ENCODE measurements at places on chromosomes 3 and 15.

DNA sequence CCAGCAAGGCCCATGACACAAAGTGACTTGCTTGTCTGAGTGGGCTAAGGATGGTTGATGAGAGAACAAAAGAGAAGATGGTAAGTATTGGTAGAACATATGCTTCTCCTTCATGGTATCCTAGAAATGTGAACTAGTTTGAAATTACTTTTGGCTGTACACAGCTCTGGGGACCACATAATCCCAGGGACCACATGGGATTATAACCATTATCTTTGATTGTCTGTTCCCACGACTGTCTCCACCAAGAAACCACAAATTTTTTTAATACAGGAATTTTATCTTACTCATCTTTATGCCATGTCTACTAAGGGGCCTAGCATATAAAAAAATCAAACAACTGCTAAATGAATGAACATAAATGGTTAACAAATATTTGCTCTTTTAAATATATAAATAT is 155.3 kb upstream of the PRICKLE2 start:
- DNase-seq = no peak

DNA sequence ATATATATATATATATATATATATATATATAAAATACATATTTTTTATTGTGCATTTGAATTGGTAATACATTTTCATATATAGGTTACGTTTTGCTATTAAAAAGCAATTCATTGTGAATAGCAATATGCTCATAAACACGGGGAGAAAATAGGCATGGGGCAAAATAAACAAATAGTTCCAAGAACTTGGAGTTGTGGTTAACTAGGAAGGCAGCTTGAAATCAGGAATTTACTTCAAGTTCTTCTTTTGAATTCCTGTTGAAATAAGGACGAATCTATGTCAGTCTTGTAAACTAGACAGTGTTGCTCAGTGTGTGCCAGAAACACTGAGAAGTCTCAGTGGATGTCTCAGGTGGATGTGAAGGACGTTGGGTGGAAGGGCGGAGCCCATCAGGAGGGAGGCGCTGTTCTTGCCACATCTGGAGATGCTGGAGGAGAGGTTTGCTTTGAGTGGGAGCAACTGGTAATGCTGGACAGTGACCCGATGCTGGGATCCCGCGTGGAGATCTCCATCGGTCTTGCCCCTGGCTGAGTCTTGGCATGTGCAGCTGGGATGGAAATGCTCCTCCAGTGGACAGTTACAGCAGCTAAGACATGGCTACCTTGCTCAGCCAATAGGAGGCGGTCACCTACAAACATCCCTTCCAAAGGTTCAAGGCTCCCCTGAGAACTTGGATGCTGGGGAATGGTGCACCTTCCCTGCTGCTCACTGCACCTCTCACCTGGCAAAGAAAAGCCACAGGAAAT is 2.5 kb downstream of the IL16 start:
- DNase-seq = no peak

DNA sequence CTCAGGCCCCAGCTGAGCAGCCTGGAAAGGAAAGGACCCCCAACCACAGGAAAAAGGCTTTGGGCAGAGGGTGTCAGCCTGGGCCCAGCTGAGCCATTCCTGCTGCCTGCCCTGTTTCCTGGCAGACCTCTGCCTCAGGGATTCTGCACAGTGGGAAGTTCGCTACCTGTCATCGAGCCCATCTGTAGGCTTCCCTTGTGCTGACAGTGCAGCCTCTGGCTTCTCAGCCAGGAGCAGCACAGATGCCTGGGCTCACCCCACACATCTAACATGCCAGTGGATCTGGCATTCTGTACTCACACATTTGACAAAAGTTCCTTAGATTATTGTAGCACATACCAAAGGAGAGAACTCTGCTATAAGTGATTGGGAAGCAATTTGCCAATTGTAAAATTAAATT is 202.2 kb downstream of the SSR3 start:
- no peak for DNase-seq

GRCh38 chr15:36265422-36265821 is 314.0 kb upstream of the CDIN1 start:
- DNase-seq = no peak

DNA sequence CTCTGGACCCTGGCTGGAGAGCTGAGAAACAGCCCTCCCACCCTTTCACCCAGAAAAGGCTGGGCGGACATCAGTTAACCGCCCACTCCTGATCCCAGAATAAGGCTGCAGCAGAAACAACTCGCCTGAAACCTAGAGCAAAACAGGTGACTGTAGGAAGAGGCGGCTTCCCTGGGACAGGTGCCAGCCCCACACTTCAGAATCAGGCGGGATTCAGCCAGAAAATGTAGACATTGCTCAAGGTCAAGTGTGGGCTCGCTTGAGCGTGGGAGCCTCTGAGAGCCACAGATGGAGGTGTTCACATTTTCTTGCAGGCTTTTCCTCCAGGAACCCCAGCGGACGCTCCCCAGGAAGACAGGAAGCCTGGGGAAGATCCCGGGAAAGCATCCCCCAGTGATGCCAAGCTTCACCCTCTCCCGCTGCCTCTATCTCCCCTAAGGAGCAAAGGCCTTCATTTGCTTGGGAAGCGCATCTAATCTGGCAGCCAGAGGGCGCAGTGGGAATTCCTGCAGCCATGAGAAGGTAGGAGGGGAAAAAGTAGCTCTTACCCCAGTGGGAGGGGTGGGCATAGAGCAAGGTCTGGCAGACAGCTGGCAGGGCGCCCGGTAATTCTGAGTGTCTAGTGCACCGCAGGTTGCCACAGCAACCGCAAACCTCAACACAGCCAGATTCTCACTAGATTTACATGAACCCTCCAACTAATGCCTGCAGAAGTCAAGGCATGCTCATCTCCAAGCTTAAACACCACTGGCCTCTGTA is 77.7 kb downstream of the OCA2 start:
- DNase-seq = no peak

DNA sequence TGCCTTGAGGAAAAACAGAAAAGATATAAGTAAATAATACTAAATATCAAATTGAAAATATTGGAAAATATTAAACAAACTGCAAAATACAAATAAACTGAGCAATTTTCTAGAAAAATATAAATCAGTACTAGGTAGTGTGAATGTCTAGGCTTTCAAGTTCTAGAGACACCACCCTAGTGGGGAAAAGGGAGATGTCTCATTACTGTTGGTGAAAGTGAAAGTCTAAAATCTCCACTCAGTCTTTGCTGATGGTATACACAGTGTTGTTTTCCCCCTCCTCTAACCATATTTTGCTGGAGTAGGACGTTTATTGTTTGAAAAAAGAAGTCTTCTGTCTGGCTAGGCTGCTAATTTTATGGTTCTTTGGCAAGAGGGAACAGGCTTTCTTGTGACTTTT is 1368.9 kb downstream of the OTOL1 start:
- no peak for DNase-seq

DNA sequence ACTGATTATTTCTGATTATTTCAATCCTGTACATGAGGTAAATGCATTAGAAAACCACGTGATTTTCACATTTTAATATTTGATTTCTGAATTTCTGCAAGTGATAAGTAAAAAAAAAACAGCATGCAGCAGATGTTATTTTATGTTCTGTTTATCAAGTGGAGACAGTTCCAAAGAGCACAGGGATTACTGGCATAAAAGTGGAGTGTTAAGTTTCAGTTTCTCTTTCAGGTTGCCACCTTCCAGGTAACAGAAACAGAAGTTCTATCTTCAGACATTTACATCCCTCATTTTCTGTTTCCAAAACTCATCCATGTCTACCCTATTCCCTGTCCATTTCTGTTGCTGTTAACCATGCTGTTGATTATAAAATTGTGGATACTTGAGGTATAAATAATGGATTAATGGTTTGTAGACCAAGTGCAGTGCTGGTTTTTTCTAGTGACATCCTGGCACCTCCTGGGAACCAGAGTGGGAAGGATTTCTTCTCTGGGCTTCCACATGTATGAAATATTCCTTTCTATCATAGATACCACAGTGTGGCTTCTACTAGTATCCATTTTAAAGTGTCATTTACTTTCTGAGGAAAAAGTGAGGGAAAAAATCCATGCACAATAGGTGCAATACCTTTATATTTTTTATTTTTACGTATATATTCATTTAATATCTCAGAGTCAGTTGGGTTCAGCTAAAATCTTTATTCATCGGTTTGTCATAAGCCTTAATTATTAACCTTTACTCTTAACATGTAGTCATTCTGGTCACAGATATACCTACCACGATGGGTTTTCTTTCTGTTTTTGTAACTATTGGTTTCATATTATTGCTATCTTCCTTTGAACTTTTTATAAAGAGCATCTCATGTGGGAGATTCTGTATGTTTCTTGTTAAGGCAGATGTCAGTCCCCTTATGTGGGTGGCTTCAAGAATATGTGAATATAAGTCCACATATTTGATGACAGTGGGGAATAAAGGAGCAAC is 1010.0 kb downstream of the SQOR start:
- no peak for DNase-seq

DNA sequence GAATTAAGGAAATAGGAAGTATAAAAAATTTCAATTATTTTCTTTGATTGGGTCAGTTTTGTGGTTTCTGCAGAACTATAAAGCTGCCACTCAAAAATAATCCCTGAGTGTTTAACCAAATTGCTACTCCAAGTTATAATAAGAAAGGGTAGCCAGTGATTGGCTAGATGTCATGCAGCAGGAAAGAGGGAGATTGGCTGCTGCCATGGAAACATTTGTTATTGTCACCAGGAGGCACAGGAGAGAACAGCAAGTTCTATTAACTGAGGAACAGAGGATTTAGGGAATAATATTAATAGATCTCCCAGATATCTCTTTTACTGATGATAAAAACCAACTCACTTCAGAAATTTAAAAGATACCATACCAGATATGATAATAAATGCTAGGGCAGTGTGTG is 42.6 kb downstream of the CLDN1 start:
- DNase-seq = no peak

- DNase-seq = no peak
Measured at GRCh38 chr3:151777880-151778279, 36.0 kb upstream of the AADAC start.

GRCh38 chr3:64493149-64493548 is 194.7 kb downstream of the ADAMTS9 start:
- no peak for DNase-seq

Measured in suprapubic skin (tissue), 4 donors.